ENCODE measurements at places on chromosomes 3 and 15. TPM values are rescaled to one million over a fixed set of nuclear protein-coding genes. Genes with fewer than 3 reads are reported as not detected.

The KIF7 gene
- 1.2 TPM for total RNA-seq

The ACAN gene
- under 0.01 TPM for total RNA-seq

The CCDC66 gene
- total RNA-seq = 12.6 TPM

The AMIGO3 gene
- not detected for total RNA-seq

The ASB14 gene
- not detected for total RNA-seq

The BLOC1S6 gene
- total RNA-seq = 84.8 TPM

The GPR87 gene
- not detected for total RNA-seq

Data from dermis lymphatic vessel endothelial cell (primary cell).